Stimulated activated CD8-positive, alpha-beta memory T cell treated with anti-CD3 and anti-CD28 coated beads, Interleukin-2, amount 100 ng/mL, for 48 hours (primary cell): ENCODE measurements at places on chromosomes 4 and X.

DNA sequence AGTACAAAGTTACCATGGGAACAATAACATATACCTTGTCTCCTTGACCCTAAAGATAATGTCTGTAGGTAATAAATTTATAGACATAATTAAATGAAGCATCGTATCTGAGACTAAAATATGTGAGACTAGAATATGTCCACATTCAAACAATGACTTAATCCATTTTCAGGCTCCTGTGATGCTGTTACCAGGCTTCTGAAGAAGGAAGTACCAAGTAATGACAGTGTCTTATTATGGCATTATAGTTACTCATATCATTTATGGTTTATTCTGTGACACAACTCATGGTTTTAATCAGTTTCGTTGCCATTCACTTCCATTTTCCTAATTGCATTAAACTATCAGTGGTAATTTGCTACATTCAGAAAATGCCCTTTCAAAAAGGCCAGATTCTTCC is 100.6 kb upstream of the GPM6B start:
- no peak for DNase-seq

DNA sequence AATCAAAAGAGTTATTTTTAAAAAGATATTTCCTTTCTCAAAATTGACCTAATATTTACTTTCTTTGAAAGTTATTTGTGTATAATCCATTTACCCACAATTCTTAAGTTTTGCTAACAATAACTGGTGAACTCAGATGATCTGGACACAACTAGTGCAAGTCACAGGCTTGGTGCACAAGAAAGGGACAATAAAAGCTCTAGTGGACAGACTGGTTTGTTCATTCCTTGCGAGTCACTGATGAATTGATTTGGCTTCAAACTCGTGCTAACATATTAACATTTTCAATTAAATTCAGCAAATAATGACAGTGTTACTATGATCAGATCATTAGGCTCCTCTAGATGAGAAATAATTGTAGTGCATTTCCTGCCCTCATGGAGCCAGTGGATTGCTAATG is 169.2 kb downstream of the BMPR1B start:
- no peak for DNase-seq

DNA sequence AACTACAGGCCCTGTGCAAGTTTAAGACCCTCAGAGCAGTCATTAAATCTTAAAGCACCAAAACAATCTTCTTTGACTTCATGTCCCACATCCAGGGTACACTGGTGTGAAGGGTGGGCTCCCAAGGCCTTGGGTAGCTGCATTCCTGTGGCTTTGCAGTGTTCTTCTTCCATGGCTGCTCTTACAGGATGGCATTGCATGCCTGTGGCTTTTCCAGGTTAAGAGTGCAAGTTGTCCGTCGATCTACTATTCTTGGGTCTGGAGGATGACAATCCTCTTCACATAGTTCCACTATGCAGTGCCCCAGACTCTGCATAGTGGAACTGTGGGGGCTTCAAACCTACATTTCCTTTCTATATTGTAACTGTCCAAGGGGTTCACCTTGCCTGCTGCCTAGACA is 494.5 kb downstream of the CFAP47 start:
- no peak for DNase-seq

DNA sequence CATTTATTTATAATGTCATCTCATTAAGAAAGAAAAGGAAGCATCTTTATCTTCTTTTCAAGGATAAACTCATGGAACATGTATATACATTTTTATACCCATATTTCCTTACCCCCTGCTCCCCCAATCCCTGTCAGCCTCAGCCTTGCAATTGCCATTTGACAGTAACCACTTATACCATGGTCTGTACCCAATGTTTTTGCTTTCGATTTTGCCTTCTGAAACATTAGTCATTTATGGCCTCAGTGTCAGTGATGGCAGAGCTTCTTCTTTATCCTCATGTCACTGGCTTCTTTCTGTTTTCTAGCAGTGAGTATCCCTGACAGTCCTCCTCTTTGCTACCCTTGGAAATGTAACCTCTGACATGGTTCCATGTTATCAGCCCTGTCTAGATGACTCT is 228.4 kb downstream of the SPRY1 start:
- DNase-seq: no peak

GRCh38 chr4:103424853-103425252 is 226.7 kb upstream of the CENPE start:
- DNase-seq: no peak

DNA sequence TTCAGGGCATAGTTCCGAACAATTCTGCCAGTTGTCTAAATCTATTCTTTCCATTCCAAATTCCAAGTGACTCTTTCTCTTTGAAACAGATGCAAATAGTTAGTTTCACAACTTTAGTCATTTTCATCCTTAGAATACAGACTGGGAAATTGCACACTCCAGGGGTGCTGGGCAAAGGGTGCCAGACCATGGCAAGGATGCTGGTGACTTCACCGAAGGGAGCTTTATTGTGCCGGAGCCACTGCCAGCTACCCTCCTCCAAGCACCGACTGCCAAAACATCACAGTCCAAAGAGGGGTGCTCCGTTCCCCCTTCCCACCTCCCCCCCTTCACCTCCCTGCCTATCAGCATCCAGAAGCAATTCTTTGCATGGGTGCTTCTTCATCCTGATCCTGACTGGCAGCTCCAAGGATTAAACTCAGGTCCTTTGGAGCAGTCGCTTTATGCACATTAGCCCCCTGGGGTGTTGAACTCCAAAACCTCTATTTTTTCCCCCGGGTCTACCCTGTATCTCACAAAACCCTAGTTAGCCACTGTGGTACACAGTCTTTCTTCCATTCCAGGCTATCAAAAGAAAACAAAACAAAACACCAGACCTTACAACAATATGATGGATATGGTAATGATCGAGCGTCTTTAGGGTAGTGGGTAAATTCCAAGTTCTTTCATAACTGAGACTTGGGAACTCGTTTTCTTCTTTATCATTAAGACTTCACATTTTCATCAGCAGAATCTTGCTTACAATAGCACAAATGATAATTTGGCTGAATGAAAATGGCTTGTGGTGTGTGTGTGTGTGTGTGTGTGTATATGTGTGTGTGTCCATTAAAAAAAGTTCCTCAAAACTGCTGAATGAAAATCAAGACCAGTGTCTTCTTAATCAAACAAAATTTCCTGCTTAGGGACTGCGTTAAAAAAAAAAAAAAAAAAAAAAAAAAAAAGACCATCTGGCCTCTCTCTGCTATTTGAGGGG is 28.7 kb downstream of the MID1 start:
- DNase-seq: no peak

- no peak for DNase-seq
Observed at GRCh38 chr4:123378794-123379193, 17.8 kb upstream of the SPRY1 start.

DNA sequence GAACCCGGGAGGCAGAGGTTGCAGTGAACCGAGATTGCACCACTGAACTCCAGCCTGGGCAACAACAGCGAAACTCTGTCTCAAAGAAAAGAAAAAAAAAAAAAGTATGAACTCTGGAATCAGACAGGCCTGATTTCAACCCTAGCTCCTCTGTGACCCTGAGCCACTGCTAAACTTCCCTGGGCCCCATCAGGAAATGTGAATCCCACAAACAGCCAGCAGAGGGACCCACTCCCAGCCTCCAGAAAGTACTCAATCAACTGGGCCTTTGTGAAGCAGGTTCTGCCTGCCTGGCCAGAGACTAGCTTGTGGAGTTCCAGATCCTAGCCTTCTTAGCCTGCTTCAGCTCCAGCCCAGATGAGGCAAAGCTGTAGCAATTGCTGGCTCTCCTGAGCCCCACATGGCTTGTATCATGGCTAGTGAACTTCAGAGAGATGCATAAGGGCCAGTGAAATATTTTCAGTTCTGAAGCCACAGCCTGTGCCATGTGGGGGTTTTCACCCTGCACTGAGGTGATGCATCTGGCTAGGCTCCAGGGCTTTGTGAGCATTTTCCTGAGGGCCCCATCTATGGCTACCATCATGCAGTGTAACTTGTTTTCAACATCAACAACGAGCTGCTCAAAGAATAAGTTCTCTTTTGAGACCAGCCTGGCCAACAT is 7.2 kb upstream of the IDS start:
- peak; percentile 37 for DNase-seq

- DNase-seq: no peak
Observed at GRCh38 chrX:19832191-19832965, 55.0 kb downstream of the SH3KBP1 start.
